Activated CD8-positive, alpha-beta memory T cell treated with anti-CD3 and anti-CD28 coated beads for 24 hours (primary cell): ENCODE measurements at places on chromosomes 6 and 20.

DNA sequence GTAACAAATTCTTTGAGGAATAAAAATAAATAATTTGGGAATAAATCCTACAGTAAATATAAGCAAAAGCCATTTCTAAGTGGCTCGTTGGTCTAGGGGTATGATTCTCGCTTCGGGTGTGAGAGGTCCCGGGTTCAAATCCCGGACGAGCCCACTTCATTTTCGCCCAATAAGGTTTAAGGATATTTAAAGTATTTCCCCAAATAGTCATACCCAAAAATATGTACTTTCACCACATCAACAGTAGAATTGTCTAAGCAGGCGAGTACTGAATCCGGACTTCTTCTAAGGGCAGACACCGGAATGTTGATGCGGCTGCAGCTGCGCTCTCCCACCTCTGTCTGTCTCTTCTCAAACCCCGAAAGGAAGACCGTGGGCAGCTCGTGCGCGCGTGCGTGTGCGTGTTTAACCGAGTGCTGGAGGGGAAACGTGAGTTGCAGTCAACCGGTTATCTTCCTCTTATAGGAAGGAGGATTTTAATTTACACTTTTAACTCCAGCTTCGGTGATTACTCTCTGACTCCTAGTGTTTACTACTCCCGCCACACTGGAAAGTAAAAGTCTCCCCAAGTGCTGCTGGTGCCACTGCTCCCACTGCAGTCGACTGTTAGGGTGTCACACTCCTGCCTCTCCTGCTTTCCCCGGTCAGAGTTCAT lies 155.7 kb upstream of the PRSS16 start:
- DNase-seq = peak; percentile 67

DNA sequence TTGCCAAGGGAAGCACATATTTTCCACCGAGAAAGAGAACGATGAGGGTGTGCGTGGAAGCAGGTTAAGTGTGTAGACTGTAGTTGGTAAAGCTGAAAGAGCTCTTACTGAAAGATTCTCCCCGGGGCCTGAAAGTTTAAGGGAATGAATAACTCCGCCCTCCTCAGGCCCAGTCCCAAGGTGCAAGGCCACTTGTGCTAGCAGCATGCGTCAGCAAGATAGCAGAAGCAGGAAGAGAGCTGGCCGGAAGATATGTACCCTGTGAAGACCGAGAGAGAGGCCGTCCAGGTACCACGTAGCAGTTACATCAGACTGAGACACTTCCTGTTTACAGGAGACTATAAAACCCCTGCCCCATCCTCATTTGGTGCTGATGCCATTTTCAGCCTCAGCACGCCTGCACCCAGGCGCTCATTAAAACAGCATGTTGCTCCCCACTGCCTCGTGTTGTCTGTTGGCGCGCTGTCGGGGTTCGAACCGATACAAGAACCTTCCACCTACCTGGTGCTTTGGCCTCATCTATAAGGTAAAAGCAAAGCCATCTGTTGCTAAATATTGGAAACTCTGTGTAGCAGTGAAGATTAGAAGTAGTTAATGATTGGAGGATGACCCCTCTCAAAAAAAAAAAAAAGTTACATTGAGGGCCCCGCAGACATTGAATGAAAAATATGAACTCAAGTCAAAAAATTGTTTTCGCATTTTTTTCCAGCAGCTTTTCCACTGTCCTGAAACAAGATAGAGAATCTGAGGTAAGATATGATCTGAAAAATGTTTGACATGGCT lies 18.6 kb upstream of the FAM135A start:
- no peak for DNase-seq

- no peak for DNase-seq
Measured at GRCh38 chr6:34949636-34950035, 60.6 kb downstream of the ANKS1A start.

DNA sequence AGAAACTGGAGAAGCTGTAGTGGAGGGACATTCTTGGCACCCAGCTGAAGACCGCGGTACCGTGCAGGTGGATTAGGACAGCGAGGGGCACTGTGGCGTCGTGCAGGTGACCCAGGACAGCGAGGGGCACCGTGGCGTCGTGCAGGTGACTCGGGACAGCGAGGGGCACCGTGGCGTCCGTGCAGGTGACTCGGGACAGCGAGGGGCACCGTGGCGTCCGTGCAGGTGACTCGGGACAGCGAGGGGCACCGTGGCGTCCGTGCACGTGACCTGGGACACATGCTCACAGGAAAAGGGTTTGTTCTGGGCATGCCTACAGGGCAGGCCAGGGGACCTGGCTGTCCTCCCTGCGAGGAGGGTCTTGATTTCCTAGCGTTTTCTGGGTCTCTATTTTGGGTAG lies 29.2 kb upstream of the SMOC2 start:
- peak; percentile 19 for DNase-seq

GRCh38 chr6:139597771-139598755 lies 223.6 kb upstream of the CITED2 start:
- no peak for DNase-seq

DNA sequence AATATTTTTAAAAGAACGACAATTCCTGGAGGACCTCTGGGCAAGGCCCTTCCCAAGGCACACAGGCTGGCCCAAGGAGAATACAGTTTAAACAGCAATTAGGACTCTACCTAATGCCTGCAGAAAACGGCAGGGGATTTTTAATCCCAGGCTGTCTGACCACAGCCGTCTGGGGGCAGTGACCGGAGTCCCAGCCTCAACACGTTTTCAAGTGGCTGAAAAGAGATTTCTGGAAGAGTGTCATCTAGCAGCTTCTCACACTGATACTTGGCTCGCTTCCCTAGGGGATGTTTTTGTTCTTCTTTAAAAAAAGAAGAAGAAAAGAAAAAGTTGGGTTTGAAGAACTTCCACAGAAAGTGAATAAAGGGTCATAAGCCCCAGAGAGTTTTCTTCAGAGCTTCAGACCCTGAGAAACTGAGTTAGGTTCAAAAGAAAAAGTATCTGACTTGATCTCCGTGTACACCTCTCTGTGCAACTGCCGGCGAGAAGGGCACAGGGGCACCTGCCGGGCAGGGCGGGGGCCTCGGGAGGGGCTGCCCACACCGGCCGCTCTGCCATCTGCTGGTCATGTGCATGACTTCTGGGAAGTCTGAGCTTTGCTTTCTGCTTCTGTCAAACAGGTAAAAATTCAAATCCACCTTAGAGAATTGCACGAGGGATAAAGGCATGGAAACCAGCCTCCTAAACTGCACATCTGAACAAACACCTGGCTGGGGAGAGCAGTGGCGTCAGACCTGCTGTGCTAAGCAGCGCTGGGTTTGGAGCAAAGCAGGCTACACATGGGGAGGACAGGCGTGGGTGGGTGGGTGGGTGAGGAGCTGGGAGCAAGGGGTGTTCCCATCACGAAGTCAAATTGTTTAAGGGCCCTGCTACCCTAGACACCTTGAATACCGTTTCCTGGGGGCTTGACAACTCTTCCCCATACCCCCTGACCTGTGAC lies 33.0 kb downstream of the RRBP1 start:
- DNase-seq = no peak

DNA sequence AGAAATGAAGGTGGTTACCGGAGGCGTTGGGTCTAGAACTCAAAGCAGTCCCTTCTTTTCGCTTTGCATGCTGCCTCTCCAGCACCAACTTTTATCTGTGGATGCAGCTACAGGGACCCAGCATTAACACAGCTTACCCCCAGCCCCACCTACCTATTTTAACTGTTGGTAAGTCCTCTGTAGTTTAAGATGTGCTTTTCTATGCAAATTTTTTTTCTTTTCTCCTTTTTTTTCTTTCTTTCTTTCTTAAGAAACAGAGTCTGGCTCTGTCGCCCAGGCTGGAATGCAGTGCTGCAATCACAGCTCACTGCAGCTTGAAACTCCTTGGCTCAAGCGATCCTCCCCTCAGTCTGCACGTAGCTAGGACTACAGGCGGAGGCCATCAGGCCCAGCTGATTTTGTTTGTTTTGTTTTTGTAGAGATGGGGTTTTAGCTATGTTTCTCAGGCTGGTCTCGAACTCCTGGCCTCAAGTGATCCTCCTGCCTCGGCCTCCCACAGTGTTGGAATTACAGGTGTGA lies 6.5 kb upstream of the USP45 start:
- no peak for DNase-seq

DNA sequence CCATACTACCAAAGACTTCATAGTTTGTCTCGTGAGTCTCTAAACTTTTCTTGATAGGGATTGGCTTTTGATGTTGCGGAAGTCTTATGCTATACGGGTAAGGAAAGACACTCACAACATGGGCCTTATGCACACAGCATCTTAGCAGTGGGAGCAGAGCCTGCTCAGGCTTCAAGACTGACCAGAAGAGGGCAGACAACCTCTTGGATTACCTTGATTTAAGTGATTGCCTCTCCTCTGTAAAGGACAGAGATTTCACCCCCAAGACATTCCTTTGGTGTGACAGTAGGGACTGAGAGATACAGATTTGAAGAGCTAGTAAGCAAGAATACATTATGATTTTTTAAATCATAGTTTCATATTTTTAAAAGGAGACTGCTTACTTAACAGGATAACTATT lies 71.0 kb upstream of the SAMD3 start:
- DNase-seq = no peak

GRCh38 chr6:135906972-135907465 lies 55.5 kb downstream of the PDE7B start:
- DNase-seq = no peak

DNA sequence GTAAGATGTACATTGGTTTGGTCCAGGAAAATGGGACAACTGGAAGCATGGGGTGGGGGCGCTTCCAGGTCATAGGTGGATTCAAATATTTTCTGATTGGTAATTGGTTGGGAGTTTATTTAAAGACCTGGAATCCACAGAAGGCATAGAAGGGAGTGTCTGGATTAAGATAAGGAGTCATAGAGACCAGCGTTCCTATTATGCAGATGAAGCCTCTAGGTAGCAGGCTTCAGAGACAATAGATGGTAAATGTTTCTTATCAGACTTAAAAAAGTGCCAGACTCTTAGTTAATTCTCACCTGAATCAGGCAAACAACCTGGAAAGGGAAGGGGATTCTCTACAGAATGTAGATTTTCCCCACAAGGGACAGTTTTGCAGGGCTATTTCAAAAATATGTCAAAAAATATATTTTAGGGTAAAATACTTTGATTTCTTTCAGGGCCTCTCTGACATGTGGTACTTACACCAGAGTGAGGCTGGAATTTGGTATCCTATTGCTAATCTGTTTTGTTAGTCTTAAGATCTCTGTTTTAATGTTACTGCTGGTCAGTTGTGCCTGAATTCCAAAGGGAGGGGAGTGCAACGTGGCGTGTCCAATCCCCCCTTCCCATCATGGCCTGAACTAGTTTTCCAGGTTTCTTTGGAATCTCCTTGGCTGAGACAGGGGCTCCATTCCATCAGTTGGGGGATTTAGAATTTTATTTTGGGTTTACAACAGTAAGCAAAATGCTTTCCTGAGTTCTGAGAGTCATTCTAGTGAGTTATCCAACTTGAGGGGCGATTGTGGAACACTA lies 25.1 kb downstream of the PIGT start:
- no peak for DNase-seq

GRCh38 chr6:113862112-113862511 lies 5.0 kb downstream of the MARCKS start:
- no peak for DNase-seq

GRCh38 chr6:140601021-140601808 lies 1226.8 kb upstream of the CITED2 start:
- no peak for DNase-seq

- DNase-seq = no peak
Measured at GRCh38 chr6:136030131-136030530, 178.6 kb downstream of the PDE7B start.

DNA sequence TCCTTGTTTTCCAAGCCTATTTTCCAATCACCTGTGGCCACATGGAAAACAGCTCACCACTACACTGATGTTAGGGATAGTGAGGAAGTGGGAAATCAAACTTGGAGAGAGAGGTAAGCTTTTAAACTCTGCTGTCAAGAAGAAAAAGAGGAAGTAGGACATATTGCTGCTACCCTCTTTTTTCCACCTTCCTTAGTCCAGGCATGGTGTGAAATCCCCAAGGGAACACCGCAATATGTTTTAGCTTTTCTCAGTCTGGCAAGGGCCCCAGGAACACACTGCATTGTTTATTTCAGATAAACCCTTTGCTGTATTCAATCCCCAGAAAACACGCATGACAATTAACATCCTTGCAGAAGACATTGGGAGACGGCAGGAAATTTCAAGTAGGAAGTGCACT lies 61.3 kb downstream of the HS3ST5 start:
- no peak for DNase-seq

GRCh38 chr6:79868098-79868722 lies 79.1 kb downstream of the ELOVL4 start:
- DNase-seq = no peak

GRCh38 chr6:142374965-142375733 lies 73.3 kb downstream of the ADGRG6 start:
- DNase-seq = no peak

DNA sequence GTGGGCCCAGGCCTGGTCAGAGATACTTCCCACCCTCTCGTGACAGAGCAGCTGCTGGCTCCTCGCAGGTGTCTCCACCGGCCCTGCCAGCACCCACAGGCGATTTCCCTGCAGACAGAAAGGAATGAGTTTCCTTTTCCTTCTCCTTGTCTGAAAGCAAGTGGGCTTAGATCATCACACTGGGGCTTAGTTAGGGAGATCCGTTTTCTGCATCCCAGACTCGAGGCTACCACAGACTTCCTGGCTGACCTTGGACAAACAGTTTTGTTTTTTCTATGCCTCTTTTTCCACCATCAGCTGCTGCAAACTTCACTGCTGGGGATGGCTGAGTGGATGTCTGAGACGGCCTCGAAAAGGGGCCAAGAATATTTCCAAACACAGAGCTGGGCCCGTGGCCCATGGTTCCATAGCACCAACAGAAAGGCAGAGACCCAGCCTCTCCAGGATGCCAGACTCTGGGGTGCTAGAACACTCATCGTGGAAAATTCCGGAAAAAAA lies 86.5 kb downstream of the BANF2 start:
- DNase-seq = no peak

DNA sequence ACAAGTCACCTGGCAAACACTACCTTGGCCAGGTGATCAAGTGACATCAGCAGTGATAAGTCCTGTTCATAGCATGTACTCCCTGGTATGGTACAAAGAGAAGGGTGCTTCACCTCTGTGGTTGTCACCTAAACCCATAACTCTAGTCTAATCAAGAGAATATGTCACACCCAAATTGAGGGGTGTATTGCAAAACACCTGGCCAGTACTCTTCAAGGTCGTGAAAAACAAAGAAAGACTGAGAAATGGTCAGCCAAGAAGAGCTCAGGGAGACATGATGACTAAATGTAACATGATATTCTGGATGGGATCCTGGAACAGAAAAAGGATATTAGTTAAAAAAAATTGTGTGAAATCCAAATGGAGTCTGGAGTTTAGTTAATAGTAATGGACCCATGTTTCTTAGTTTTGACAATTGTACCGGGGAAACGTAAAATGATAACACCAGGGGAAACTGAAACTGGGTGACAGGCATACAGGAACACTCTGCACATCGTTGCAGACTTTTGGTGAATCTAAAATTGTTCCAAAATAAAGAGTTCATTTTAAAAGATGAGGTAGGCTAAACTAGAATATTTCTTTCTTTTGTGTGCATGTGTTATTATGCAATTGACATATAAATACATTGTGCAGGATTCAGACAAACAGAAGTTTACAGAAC lies 262.0 kb downstream of the CDC5L start:
- DNase-seq = no peak

GRCh38 chr6:13495112-13495776 lies 7.8 kb upstream of the GFOD1 start:
- DNase-seq = no peak

- no peak for DNase-seq
Measured at GRCh38 chr6:75317503-75318206, 33.1 kb upstream of the TMEM30A start.

- DNase-seq = no peak
Measured at GRCh38 chr6:28311139-28311823, 24.7 kb downstream of the ZSCAN31 start.
